Renal cortex interstitium (tissue), 15 donors: ENCODE measurements at places on chromosomes 6 and 20.

DNA sequence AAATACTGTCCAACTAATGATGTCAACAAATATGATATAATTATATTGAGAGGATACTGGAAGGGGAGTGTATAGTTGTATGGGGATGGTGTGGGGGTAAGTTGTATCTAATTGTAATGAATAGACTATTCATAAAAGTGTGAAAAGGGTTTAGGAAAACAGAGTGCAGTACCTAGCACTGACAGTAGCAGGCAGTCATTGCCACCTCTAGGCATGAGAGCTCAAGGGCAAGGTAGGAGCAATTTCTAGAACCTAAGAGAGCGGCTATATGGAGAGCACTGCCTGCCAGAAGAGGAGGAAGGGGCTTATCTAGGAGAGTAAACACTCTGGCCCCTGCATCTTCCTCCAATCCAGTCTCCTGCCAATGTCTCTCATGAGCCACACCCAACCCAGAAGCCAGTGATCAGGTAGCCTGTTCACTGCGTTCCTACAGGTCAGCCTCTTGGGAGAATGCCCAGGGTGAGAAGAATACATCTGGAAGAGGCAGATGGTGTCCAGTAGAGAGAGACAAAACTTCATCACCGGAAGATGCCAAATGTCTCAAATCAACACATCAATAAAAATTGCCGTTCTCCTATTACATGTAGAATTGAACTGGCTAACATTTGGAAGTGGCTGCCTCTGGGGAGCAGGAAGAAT, 200.0 kb downstream of the LY86 start:
- DNase-seq = no peak

- peak; percentile 47 for DNase-seq
Measured at GRCh38 chr20:25584905-25585704, at the start of gene NINL. Gene NINL (minus strand): TSS chr20:25585531. CDS start chr20:25526587, 58,944 bp downstream.

GRCh38 chr6:44255871-44256774, 1.2 kb downstream of the SLC35B2 start:
- DNase-seq = no peak

DNA sequence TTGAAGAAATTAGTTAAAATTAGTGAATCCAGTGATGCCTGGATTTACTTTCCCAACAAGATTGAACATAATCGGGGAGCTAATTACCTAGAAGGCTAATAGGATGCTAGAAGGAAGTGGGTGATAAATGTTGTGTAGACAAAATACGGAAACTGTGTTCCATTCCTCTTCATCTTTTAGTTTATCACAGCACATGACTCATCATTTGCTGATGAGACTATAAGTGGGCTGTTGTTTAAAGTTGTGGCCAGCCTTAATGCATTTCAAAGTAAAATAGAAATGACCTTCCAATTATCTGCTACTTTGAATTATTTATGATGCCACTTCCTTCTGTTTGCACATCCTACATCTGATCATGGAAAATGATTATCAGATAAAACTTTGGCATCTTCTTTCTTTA, 43.4 kb downstream of the OGFRL1 start:
- no peak for DNase-seq

- no peak for DNase-seq
Measured at GRCh38 chr20:49886571-49887213, 28.6 kb downstream of the SPATA2 start.

DNA sequence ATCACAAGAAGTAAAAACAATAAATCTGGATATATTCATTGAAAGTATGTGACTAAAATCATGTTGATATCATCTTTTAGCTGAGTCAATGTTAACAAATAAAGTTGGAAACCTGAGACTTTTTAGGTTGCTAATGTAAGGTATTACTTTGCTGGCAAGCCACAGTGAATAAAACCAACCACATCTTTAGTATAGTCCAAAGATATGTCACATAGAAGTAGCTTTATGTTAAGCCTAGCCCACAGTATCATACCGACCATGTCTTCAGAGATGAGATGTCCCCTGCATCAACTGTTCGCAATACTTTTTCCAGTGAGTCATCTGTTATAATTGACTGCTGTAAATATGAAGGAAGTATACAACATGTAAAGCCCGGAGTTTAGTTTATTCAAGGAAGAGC, 107.6 kb upstream of the MCHR2 start:
- no peak for DNase-seq

DNA sequence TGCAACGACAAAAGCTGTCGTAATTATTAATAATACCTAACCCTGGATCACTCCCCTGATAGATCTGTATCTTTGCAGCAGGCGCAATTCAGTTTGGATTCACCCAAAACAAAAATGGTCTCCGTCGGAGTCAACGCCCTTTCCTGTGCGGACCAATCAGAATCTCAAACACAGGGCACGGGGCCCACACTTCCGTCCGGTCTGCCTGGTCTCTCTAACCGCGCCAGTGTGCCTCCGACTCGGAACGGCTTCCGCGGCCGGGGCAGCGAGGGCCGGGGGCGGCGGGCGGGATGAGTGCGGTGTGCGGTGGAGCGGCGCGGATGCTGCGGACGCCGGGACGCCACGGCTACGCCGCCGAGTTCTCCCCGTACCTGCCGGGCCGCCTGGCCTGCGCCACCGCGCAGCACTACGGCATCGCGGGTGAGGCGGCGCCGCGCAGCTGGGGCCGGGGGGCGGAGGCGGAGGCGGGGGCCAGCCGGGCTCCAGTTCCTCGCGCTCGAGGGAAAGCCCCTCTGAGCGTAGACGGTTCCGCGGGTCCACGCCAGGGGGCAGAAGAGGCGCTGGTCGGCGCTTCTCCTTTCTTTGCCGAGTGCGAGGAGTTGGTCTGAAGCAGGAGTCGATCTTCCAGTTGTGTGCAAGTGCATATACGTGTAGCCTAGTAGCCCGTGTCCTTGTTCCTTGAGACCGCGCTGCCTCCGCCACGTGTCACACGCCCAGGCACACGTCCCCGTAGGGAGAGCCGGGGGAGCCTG, at the start of gene PEX7:
Gene PEX7, plus strand, starts transcription at position 217 of the 752 bp plus-strand sequence. Its CDS starts 74 bp downstream, at position 291.
- peak; percentile 89 for DNase-seq

DNA sequence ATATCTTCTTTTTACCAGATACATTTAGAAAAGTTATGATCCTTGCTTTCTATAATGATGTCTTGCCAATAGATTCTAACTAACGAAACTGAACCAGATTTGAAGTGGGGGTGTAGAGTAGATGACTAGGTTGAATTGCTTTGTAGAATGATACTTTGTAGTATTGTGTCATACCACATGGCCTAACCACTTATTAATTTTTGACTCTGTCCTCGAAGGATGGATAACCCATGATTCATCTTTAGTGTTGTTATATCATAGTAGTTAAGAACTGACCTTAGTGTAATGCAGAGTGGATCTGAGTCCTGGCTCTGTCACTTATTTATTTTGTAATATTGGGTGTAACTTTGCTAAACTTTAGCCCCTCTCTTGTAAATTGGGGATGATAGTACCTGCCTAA, 4.5 kb downstream of the PHF3 start:
- no peak for DNase-seq

- no peak for DNase-seq
Measured at GRCh38 chr6:56914798-56915658, 39.9 kb upstream of the BEND6 start.

- DNase-seq = no peak
Measured at GRCh38 chr20:25676164-25676809, 20.4 kb downstream of the ZNF337 start.

DNA sequence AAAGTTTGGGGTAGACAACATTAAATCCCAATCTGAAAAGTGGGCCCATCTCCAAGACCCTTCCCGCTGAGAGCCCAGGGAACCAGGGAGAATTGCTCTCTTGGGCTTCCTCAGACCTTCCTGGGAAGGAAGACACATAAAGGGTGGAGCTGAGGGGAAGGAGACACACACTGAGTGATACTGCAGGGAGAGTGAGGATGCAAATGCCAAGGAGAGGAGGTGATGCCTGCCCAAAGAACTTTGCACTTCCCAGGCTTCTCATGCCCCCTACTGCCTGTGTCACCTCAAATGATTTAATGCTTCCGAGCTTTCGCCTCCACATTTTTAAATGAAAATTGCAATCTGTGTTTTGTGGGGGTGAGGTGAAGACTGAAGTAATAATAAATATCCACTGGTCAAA, 7.5 kb upstream of the BTN2A1 start:
- no peak for DNase-seq

- DNase-seq = no peak
Measured at GRCh38 chr20:35627121-35627520, 11.5 kb downstream of the SPAG4 start.

- DNase-seq = no peak
Measured at GRCh38 chr20:57596998-57597939, 23.0 kb downstream of the ZBP1 start.

DNA sequence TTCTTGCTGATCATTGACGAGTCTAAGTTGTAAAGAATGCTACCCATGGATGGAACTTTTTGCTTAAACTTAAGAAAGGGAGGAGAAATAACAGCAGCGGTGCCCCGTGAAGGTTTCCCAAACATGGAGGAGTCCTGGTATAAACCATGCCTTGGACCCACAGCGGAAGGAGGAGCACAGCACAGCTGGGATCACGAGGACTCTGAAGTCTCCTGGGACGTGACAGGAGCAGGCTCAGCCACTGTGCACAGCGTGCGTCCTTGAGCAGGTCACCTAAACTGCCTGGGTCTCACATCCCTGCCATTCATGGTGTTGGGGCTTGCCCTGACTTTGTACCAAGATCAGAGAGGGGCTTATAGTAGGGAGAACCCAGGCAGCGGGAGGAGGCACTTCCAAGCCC, 56.1 kb upstream of the UNC93A start:
- no peak for DNase-seq

DNA sequence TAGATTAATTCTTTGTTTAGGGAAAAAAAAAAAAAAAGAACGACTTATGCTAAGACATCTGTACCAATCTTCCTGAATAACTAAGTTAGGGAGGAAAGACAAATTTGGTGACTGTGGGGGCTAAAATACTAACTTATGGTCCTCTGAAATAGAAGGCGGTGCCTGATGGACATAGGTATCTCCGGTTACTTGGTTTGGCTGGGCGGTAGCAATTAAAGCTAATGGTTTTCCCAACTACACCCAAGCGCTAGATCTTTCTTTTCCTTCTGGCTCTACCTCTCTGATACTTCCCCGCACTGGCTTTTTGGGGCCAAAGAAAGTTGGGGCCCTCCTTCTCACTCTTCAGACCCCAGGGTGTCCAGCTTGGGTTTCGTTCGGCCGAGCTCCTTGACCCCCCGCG, 1.0 kb upstream of the RBM24 start:
- no peak for DNase-seq

- DNase-seq = no peak
Measured at GRCh38 chr6:93412452-93412851, 6.9 kb downstream of the EPHA7 start.

GRCh38 chr20:9027626-9028025, 41.3 kb upstream of the PLCB4 start:
- DNase-seq = no peak

- no peak for DNase-seq
Measured at GRCh38 chr6:136754820-136755219, 37.5 kb downstream of the MAP3K5 start.

- DNase-seq = no peak
Measured at GRCh38 chr6:138550346-138550767, 51.1 kb upstream of the NHSL1 start.

DNA sequence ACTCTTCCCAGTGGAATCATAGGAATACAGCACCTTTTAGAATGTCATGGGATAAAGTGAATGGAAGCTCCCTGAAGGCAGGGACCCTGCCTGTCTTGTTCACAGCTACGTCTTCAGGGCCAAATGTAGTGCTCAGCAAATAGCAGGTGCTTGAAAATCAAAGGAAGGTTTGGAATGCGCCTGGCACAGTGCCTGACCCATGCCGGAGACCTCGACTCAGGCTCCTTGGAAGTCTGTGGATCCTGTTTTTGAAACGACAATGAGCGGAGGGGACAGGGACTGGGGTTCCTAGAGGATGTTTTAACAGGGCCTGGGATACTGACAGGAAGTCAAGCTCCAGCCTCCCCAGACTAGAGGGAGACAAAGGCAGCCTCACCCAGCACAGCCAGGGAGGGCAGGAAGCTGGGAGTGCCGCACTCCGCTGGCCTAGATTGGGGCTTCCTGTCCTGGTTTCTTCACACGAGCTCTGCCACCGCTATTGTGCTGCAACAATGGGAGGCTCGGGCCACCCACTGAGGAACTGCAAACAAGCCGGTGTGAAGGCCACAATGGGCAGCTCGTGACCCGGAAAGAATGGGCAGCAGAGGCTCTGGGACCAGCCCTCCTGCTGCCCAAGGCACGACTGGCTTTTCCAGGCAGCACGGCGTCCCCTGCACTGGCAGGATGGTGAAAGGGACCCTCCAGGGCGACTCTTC, 76.7 kb downstream of the PREX1 start:
- DNase-seq = no peak
